ENCODE measurements at places on chromosomes 2 and 18.

DNA sequence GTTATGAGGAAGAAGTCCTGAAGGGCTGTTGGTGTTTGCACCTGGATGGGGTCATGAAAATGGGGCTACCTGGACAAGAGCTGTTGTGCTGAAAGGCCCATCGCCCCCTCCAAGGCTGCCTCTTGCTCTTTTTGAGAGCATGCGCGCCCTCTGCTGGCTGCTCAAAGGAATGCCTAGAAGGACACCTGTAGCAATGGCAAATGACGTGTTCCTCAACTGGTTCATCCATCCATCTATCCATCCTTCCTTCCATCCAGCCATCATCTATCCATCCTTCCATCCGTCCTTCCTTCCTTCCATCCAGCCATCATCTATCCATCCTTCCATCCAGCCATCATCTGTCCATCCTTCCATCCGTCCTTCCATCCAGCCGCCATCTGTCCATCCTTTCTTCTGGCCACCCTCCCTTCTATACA lies 17.2 kb upstream of the RPL31 start:
- peak; percentile 82 for DNase-seq

GRCh38 chr2:227447606-227448005 lies 24.4 kb upstream of the AGFG1 start:
- DNase-seq, result no peak

DNA sequence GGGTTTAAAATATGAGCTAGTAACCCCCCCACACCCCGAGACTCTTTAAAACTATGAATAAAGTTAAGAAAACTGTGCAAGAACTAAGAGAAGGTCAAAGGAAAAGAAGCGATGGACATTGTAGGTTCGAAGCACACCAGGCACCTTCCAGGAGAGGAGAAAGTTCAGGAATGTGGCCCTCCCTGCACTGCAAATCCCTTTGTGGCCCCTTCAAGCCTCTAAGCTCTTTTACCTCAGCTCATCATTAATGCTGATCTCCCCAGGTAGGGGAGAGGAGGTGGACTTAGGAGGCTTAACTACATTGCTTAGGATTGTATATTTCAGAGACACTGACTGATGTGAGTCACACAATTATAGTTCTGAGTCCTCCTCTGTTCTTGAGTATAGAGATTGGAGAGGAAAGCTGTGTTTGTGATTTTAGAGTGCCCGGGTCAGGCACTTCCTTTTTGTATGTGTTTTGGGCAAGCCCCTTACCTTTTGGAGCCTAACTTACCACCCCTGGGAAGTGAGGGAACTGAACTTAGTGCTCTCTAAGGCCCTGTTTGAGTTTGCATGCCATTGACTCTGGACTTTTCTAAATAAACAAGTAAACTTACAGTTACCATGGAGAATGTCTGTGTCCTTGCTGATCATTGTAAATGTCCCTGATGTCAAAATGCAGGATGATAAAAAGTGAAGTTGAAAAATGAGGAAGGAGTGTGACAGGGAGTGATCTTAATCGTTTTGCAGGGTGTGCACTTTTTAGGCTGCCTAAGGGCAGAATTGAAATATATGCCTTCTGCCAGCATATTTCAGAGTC lies 140.8 kb upstream of the ZEB2 start:
- no peak for DNase-seq

DNA sequence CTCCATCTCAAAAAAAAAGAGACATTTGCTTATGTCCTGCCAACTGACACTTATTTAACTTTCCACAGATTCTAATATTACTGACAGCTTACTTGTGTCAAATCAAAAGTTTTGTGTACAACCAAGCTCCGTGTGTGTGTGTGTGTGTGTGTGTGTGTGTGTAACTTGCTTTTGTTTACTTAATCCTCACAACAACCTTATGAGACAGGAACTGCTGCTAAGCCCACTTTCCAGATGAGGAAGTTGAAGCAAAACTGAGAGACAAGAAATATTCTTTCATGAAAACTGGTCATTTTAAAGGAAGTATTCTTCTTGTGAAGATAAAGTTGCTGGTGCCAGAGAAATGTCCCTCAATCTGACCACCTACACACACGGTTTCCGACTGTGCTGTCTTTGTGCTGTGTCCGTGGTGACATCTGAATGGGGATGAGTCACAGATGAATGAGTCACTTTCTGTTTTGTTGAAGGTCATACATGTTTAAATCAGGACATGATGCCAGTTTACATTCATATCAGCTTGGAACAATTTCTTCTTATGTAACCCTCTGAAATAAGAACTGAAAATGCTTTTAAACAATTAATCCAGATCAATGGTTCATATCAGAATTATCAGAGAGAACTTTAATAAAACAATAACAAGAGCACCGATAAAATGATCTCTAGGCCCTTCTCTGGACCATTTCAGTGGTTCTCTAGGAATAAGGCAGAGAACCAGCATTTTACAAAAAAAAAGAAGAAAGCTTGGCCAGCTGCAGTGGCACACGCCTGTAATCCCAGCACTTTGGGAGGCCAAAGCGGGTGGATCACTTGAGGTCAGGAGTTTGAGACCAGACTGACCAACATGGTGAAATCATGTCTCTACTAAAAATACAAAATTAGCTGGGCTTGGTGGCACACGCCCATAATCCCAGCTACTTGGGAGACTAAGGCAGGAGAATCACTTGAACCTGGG lies 95.5 kb downstream of the THNSL2 start:
- DNase-seq, result no peak

DNA sequence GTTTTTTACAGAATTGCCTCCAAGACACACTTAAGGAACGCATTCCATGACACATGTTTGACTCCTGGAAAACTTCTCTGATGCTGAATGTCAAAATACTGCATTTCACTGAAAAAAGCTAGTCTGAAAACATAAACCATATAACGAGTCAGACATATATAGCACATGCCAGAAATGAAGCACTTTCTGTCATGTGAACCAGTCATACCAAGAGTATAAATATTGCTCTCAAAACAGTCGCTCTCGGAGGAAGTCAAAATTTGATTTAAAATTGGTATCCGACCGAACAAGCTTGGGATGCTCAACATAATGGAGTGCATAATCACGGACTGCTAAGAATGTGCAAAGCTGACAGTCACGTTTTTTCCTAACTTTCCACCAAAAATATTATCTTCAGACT lies 115.9 kb downstream of the PIEZO2 start:
- DNase-seq, result no peak

DNA sequence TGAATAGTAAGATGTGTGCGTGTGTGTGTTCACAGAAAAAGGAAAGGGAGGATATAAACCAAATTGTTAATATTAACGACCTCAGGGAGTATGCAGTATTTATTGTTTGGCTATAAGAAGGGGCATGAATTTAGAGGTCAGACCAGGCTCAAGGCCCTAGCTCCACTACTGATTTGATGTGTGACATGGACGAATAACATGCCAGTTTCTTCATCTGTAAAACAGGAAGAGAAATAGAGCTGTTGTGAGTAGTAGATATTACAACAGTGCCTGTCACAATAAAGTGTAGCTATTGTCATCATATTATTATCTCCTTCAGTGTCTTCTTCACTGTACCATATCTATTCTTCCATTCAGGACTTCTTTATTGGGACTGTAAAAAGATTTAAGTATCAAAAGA lies 4.1 kb upstream of the MAT2A start:
- no peak for DNase-seq

DNA sequence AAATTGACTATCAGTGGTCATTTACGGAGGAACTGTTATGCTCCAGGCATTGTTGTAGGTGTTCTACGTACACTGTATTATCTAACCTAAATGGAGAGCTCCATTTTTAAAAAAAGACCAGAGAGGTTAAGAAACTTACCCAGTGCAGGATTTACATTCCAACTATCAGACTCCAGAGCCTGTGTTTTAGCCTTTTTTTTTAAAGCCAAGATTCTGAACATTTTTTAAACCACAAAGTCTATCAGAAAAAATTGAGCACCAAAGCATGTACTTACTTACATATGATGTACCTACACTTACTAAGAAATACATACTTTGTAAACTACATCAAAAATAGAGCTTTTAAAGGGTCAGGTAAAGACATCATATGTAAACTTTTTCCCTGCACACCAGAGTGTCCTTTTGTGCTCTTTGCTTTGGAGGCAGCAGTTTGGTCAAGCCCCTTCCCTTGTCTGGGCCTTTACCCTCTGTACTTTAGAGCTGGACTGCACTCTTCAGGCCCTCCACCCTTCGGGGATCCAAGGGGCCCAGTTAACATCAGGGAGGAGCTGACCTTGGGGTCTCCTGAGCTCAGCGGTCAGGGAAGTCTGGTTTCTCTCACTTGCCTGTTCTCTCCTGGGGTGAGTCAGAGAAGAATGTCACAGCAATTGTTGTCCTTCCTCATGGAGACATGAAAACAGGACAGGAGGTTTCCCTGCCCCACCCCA lies 58.4 kb downstream of the ITGB1BP1 start:
- no peak for DNase-seq

DNA sequence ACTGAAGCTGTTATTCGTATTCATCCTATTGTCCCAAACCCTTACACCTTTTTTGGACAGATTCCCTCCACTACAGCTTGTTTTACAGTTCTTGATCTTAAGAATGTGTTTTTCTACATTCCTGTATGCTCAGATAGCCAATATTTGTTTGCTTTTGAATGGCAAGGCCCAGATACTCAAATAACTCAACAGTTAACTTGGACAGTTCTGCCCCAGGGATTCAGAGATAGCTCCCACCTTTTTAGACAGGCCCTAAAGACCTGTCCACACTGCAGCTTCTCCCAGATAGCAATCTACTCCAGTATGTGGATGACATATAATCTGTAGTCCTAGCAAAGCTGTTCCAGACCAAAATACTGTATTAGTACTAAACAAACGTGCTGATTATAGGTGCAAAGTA lies 7.1 kb upstream of the AGXT start:
- no peak for DNase-seq

- DNase-seq, result no peak
These were observed 278.0 kb downstream of the METTL4 start for GRCh38 chr18:2293109-2293839.

- DNase-seq, result no peak
These were observed 235.8 kb downstream of the MREG start for GRCh38 chr2:215777465-215778044.

DNA sequence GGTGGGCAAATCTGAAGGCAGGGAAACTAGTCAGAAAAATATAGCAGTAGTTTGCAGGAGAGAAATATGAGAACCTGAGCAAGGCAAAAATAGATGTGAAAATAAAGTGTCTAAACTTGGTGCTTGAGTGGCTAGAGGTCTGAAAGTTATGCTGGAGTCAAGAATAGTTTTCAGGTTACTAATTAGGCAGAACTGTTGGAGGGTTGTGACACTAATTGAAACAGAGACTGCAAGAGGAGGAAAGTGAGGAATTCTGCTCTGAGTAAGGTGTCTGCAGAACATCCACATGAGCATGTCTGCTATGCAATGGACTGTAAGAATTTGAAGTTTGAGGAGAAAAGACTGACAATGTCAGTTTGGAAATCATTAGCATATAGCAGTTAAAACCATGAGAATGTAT lies 444.0 kb upstream of the LRRTM1 start:
- no peak for DNase-seq

DNA sequence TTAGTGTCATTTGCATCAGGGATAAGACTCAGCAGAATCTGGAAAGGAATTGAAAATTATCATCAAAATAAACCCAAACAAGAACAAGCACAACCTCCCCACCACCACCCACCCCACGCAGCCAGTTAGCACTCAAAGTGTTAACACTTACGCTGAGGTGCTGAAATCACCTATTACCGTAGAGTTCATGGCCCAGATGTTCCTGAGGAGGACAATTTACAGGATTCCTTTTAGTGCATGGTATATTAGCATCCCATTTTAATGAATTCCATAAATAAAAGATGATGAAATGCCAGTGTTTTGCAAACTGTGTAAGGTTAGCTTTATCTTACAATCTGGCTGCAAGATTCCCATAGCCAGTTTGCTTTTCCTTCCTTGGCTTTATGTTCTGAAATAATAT lies 359.3 kb upstream of the SOX11 start:
- no peak for DNase-seq

DNA sequence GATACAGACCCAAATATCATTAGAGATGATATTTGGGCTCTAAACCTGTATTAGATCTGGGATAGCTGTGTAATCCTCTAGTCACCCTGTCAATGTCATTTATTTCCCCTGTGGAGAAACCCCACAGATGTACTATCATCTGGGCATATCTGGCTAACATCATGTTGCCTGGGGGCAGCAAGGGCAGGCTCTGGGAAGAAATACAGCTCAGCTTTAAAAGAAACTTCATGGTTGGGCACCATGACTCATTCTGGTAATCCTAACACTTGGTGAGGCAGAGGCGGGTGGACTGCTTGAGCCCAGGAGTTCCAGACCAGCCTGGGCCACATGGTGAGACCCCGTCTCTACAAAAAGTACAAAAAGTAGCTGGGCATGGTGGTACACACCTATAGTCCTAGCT lies 282.5 kb downstream of the SLC8A1 start:
- no peak for DNase-seq

GRCh38 chr18:59551902-59552635 lies 145.2 kb downstream of the CCBE1 start:
- DNase-seq, result no peak

- no peak for DNase-seq
These were observed 50.6 kb upstream of the GPC1 start for GRCh38 chr2:240384711-240385450.

DNA sequence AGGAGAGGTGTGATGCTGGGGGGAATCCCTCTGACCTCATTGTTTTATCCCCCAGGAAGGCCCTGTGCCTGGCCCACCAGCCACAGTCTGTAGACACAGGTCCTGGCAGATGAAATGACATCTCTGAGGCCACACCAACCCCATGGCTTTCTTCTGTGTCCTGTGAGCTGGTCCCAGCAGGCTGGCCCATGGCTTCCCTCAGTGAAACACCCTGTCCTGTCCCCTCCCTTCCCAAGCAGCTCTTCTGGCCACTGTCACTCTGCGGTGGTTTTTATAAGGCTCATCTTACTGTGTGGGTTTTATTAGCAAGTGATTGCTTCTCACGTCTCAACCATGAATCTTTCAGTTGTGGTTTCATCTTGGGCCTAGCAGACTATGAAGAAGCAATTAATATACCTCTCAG lies 102.8 kb upstream of the STPG4 start:
- DNase-seq, result no peak

All from activated CD8-positive, alpha-beta memory T cell treated with anti-CD3 and anti-CD28 coated beads, Interleukin-2, amount 50 U/mL, for 4 hours (primary cell).